Mammary microvascular endothelial cell (primary cell): ENCODE measurements at places on chromosomes 4 and X. TPM values are rescaled to one million over a fixed set of nuclear protein-coding genes. Genes with fewer than 3 reads are reported as not detected.

Gene GPC3
- total RNA-seq = not detected in 2 replicates

Gene DCAF12L2
- not detected in 2 replicates for total RNA-seq

Gene CCDC120
- 0.69 and 1.1 TPM in 2 replicates for total RNA-seq

Gene PABPC5
- 0.44 and 0.47 TPM in 2 replicates for total RNA-seq

Gene SPANXN2
- total RNA-seq = not detected in 2 replicates

Gene POLR2B
- total RNA-seq = 97.0 and 102 TPM in 2 replicates

Gene RHOH
- total RNA-seq = 1.1 and 3.3 TPM in 2 replicates

Gene PCYT1B
- 0.07 TPM in 1 of 2 replicates, not detected in the other for total RNA-seq

Gene XAGE1B
- not detected in 2 replicates for total RNA-seq

Gene SHISA3
- total RNA-seq = 13.6 and 14.3 TPM in 2 replicates

Gene CPZ
- not detected in 2 replicates for total RNA-seq

Gene SHOX
- total RNA-seq = under 0.01 and 0.10 TPM in 2 replicates

Gene MAP7D2
- total RNA-seq = 0.30 and 0.40 TPM in 2 replicates

Gene ANOS1
- total RNA-seq = 0.53 and 0.98 TPM in 2 replicates

Gene C4orf50
- total RNA-seq = under 0.01 TPM in 1 of 2 replicates, not detected in the other

Gene KLB
- under 0.01 TPM in 1 of 2 replicates, not detected in the other for total RNA-seq

Gene IL3RA
- 33.3 and 36.0 TPM in 2 replicates for total RNA-seq

Gene ZNF185
- 43.6 and 47.2 TPM in 2 replicates for total RNA-seq

Gene SMARCA1
- 8.0 and 8.4 TPM in 2 replicates for total RNA-seq

Gene BBS7
- 18.6 and 22.1 TPM in 2 replicates for total RNA-seq

Gene ASB5
- not detected in 2 replicates for total RNA-seq

Gene IQCM
- not detected in 2 replicates for total RNA-seq

Gene ADGRG4
- total RNA-seq = 0.07 and 0.10 TPM in 2 replicates

Gene GK
- total RNA-seq = 2.0 and 3.1 TPM in 2 replicates

Gene LRP2BP
- 0.15 and 1.1 TPM in 2 replicates for total RNA-seq

Gene MAOB
- not detected in 2 replicates for total RNA-seq

Gene RBMXL3
- total RNA-seq = not detected in 2 replicates

Gene GAB1
- 4.6 and 5.5 TPM in 2 replicates for total RNA-seq

Gene SYAP1
- 25.6 and 26.6 TPM in 2 replicates for total RNA-seq

Gene BCORL1
- 1.5 and 2.5 TPM in 2 replicates for total RNA-seq

Gene SMIM31
- total RNA-seq = not detected in 2 replicates

Gene LAP3
- total RNA-seq = 175 and 194 TPM in 2 replicates

Gene ATP1B4
- not detected in 2 replicates for total RNA-seq

Gene IL21
- total RNA-seq = not detected in 2 replicates

Gene MRPL1
- total RNA-seq = 48.4 and 61.4 TPM in 2 replicates

Gene BEND4
- 0.05 and 0.27 TPM in 2 replicates for total RNA-seq

Gene PCSK1N
- not detected in 2 replicates for total RNA-seq

Gene SOX3
- total RNA-seq = not detected in 2 replicates

Gene SLC34A2
- total RNA-seq = not detected in 2 replicates

Gene WAS
- 0.13 TPM in 1 of 2 replicates, not detected in the other for total RNA-seq

Gene RRH
- not detected in 2 replicates for total RNA-seq

Gene PNMA6A
- total RNA-seq = 0.20 and 1.3 TPM in 2 replicates

Gene IL15
- total RNA-seq = 2.6 and 4.1 TPM in 2 replicates

Gene TMSB15B
- total RNA-seq = 6.9 and 13.6 TPM in 2 replicates

Gene DSPP
- not detected in 2 replicates for total RNA-seq

Gene HS3ST1
- 0.98 and 5.0 TPM in 2 replicates for total RNA-seq

Gene LETM1
- 46.8 and 59.1 TPM in 2 replicates for total RNA-seq

Gene USP17L17
- not detected in 2 replicates for total RNA-seq

Gene MAGEA4
- total RNA-seq = not detected in 2 replicates

Gene KIF4A
- total RNA-seq = 21.1 and 21.7 TPM in 2 replicates

Gene HELT
- not detected in 2 replicates for total RNA-seq

Gene FGF13
- 5.2 and 5.4 TPM in 2 replicates for total RNA-seq

Gene OTC
- total RNA-seq = not detected in 2 replicates

Gene PCGF3
- 39.5 and 41.2 TPM in 2 replicates for total RNA-seq

Gene LIMCH1
- 14.5 and 17.3 TPM in 2 replicates for total RNA-seq
